OCI-LY7 (cell line): ENCODE measurements at places on chromosomes 6 and 20.

- peak; percentile 5 for DNase-seq
Observed at GRCh38 chr20:57047281-57048026, 219.0 kb downstream of the BMP7 start.

DNA sequence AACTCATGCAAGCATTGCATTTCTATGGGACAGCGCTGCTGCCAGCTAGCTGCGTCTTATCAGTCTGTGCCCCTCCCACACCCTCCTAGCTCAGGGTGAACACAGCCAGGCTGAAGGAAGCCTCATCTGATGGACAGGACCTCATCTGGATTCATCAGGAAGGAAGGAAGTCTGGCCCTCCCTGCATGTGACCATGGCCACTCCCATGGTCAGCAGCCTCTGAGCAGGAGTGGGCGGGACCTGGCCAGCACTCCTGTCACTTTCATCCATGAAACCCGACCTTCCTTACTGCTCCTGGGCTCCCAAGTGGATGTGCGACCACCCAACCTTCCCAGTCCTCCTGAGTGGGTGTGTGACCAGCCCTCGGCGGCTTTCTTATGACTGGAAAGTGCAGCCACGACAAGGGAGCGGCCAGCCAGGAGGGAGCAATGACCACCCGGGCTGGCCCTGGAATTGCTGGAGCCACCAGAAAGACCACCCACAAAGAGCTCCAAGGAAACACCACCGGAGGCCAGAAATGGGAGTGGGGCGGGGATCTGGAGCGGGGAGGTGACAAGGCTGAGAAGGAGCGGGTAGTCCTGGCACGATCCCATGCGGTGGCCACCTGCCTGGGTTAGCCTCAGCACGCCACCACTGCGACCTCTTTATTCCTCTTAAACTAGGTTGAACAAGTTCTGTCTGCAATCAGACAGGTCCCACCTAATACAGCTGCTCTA, 241.2 kb downstream of the TTLL2 start:
- DNase-seq, result no peak

- no peak for DNase-seq
Observed at GRCh38 chr6:129938249-129939020, 77.3 kb upstream of the TMEM244 start.

DNA sequence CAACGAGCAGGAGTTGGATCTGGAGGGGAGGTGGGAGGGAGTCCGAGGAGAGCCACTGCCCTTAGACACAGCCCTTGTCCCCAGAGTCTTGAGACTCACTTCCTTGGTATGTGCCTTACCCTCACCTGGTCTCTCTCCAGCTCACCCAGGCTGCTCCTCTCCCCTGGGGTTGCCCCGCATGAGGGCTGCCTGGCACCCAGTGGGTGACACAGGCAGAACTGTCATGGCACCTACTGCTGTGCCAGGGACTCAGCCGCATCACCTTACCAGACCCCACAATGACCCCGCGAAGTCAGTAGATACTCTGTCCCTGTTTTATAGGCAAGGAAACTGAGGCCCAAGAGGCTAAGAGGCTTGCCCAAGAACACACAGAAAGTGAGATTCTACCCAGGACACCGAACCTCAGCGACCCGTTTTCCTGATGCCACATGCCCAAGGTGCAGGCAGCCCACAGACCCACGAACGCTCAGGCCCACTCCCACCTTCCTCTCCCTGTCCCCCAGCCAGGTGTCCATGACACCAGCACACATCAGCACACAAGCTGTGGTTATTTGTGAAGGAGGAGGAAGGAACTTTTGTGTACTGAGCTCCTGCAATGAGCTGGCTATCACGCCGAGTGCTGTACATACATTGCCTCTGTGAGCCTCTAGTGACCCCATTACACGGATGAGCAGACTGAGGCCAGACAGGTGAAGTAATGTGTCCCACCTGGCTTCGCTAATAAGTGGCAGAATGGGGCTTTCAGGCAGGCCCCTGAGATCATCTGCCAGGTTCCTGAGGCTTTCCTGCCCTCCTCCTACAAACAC, 168.1 kb downstream of the GRM4 start:
- no peak for DNase-seq

GRCh38 chr6:30781395-30781742, 37.0 kb upstream of the IER3 start:
- no peak for DNase-seq

DNA sequence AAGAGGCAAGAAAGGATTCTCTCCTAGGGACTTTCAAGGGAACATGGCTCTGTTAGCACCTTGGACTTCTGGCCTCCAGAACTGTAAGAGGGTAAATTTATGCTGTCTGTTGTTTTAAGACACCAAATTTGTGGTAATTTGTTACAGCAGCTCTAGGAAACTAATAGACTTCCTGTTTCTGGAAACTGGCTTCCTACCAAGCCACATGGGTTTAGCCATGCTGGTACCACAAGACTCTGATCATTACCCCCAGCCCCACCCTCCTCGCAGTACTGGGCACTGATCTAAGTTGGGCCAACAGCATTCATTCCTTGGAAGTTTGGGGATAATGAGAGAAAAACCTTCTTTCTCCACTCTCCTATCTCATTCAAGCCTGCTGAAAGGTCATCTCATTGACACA, 109.5 kb upstream of the SMLR1 start:
- no peak for DNase-seq

- no peak for DNase-seq
Observed at GRCh38 chr6:1758076-1758679, 148.5 kb downstream of the FOXC1 start.

GRCh38 chr20:2751878-2752566, 48.4 kb downstream of the CPXM1 start:
- no peak for DNase-seq

GRCh38 chr6:167405778-167406532, 81.1 kb downstream of the TTLL2 start:
- no peak for DNase-seq

- DNase-seq, result no peak
Observed at GRCh38 chr6:74942130-74942529, 263.7 kb downstream of the COL12A1 start.

- DNase-seq, result no peak
Observed at GRCh38 chr6:90388395-90388794, 91.8 kb upstream of the BACH2 start.

DNA sequence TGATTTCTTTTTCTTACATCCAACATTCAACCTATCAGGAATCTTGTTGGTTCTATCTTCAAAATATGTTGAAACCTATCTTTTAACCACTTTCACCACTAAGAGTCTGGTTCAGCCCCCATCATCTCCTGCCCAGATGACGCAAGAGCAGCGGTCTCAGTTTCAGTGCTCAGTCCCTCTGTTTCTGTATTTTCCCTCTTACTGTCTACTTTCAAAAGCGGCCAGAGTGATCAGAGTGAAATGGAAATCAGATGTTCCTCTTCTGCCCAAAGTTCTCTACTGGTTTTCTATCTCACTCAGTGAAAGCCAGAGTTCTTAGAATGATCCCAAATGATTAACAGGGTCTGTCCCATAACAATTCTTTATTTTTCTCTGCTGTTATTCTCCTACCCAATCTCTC, 147.9 kb upstream of the PDE7B start:
- DNase-seq, result no peak

GRCh38 chr6:162123797-162124196, 603.8 kb downstream of the PRKN start:
- DNase-seq, result peak; percentile 6

DNA sequence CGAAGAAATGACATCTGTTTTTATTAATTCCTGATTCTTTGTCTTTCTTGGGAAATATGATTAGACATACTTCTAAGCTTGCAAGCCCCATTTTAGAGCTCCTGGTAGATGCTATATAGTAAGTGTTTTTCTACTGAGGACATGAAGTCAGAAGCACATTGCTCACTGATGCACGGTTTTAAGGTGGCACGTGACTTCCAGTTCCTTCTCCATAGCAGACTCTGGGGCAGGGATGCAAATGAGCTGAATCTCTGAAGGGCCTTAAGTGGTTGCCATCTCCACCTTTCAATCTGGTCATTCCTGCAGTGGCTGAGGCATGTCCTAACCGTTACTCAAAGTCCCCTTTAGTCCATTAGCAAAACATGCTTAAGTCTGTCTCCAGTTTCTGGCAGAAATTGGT, 421.2 kb upstream of the HTR1E start:
- DNase-seq, result peak; percentile 14

GRCh38 chr6:36349240-36349639, 12.6 kb upstream of the BNIP5 start:
- DNase-seq, result peak; percentile 30

GRCh38 chr6:111711984-111712752, 106.5 kb upstream of the TRAF3IP2 start:
- DNase-seq, result no peak

- peak; percentile 6 for DNase-seq
Observed at GRCh38 chr6:135880066-135880972, 28.8 kb downstream of the PDE7B start.

DNA sequence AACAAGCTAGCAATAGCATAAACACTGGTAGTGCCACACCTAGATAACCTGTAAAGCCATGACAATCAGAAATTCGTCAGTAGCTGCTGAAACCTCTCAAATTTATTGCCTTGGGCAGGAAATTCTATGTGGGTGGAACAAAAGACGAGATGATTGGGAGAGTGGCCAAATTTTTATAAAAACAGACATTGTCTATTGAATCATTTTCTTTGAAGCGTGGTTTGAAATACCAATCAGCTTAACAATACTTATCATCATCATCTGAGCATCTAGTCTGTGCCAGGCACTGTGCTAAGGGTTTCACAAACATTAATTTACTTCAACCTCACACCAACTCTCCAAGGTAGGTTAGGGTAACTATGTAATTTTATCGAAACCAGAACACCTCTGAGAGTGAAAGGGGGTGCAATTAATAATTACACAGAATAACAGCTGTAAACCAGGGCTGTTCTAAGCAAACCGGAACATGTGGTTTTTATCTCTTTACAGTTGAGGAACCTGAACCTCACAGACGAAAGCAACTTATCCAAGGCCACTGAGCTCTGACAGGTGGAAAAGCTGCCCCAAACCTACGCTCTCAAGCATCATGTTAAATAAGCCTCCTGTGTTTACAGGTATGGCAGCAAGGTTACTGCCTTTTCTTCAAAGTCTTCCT, 43.4 kb downstream of the NHSL1 start:
- DNase-seq, result peak; percentile 61

DNA sequence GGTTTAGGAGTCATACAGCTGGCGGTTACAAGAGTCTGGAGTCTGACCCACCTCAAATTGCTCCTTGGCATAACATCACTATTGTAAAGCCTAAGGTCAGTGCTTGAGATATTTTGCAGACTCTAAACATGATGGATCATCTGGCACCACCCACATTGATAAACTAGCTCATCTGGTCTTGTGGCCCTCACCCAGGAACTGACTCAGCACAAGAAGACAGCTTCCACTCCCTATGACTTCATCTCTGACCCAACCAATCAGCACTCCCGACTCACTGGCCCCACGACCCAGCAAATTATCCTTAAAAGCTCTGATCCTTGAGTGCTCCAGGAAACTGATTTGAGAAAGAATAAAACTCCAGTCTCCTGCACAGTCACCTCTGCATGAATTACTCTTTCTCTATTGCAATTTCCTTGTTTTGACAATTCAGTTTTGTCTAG, 115.9 kb downstream of the CD24 start:
- no peak for DNase-seq

- no peak for DNase-seq
Observed at GRCh38 chr6:1117530-1118286, 194.2 kb upstream of the FOXQ1 start.

- DNase-seq, result no peak
Observed at GRCh38 chr6:22001396-22002027, 295.3 kb downstream of the PRL start.

DNA sequence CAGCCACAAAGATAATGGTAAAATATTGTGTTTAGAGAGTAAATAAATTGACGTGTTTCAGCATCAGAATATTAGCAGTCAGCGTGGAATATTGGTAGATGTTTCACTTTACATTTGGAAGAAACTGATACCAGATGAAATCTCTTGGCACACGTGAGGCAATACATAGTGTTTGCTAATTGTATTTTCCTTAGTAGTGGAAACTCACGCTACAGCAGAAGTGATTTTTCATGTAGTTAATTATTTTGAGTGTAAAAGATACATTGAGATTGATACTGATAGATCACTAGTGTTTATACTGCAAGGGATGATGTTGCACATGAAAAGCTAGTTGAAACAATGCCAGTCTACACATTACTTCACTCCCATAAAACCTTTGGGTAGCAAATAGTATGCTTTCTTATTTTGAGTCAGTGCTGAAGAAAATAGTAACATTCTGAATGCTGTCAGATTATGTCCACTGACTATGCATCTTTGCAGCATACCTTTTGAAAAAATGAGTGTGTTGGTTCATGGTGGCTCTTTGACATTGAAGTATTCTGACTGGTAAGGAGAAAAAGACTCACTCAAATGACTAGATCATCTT, 59.3 kb downstream of the CD2AP start:
- DNase-seq, result no peak

- DNase-seq, result no peak
Observed at GRCh38 chr6:22612236-22612635, 42.9 kb downstream of the HDGFL1 start.

DNA sequence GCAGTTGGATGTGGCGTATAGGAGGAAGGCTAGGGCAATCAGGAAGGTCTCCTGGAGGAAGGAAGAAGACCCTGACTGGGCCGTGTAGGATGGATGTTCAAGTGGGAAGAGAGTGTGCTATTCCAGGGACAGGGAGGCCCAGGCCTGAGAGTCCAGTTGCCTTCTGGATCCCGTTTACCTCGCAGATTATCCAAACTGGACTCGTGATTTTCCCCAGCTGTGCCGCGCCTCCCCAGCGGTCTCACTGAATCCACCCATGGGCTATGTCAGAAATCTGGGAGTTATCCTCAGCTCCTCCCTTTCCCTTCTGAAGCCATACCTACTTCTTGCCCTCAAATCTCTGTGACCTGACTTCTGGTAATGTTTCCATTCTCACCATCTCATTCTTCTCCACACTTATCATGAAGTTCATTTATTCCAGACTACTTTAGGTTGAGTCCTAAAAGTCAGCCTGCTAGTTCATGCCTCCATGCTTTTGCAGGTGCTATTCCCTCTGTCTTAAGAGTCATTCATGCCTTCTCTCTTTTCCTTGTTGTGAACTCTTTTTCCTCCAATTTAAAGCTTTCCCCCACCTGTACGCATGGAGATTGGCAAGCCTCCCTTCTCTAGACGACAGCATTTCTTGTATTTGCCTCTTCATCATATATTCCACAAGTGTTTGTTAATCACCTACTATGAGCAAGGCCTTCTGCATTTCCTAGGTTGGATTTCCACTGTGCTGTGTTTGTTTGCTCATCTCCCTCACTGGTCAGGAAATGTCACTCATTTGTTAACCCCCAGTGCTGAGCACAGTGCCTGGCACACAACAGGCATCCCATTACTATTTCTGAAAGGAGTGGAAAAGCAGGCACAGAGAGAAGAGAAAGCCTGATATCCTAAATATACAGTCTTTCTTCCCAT, 2.7 kb downstream of the SDCBP2 start:
- DNase-seq, result no peak

DNA sequence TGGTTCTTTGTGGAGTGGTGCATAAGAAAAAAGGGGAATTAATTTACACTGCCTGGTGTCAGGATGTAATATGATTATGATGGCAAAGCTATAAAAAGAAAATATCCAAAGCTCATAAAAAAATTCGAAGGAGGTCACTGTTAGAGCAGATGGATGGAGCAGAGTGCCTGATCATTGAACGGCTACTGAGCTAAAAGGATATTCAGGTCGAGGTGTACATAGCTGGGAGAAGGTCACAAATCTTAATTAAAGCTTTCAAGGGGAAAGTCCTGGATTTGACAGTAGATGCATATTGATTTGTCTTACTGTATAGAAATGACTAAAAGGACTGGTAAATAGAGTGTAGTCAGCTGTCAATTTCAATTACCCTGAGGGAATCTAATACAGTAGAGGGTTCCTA, 84.4 kb downstream of the PKIB start:
- DNase-seq, result no peak

GRCh38 chr6:7219310-7219709, 93.7 kb downstream of the SSR1 start:
- DNase-seq, result no peak

GRCh38 chr6:2971420-2972218, at the start of gene SERPINB6:
Gene SERPINB6, minus strand, starts transcription at chr6:2971567. Its CDS starts 12,235 bp downstream, at chr6:2959332.
- no peak for DNase-seq
